Effector memory CD8-positive, alpha-beta T cell (primary cell): ENCODE measurements at places on chromosomes 16 and 17.
A peak's percentile ranks its signal among the peaks of the same experiment; 100 is the strongest.

GRCh38 chr16:53775821-53776431, 72.0 kb downstream of the FTO start:
- no peak for DNase-seq

GRCh38 chr17:29710891-29711418, 88.2 kb upstream of the CORO6 start:
- DNase-seq = no peak

DNA sequence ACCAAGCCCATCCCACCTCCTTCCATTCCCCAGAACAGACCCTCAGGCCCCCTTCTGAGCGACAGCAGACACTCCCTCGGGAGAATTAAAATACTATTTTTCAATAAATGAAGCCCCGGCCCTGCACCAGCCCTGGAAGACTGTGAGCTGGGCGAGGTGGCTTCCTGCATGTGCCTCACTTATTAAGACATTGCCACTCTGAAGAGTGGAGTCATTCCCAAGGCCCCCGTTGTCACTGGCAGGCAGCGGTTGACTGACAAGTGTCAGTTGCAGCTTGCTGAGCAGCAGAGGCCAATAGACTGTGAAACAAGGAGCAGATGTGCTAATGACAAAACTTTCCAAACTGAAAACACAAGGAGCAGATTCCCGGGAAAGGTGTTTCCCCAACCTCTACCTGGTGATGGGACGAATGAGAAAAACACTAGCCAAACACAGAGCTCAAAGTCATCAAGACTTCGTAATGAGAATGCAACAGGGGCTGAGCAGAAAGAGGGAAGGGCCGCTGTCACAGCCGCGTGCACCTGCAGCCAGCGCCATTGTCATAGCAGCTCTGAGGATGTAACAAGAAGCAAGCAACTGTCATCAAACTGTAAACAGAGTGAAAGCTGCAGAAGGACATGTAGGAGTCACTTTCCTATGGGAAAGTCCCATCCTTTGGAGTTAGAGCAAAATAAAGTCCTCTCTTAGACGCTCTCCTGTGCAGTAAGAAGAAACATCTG, 232.1 kb downstream of the C16orf78 start:
- DNase-seq = no peak

DNA sequence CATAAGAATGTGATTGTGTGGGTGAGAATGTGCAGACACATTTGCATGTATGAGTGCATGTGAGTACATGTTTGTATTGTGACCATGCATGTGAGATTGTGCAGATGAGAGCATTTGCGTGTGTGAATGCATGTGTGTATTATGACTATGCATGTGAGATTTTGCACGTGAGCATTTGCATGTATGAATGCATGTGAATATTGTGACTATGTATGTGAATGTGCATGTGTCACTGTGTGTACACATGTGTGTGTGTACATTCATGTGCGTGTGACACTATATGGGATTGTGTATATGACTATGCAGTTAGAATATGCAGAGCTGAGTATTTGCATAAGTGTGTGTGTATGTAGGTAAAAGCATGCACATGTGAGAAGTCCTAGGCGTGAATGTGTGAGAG, 381.3 kb upstream of the MAF start:
- DNase-seq = no peak

- DNase-seq = no peak
Observed at GRCh38 chr17:39753514-39754160, 15.9 kb downstream of the GRB7 start.

DNA sequence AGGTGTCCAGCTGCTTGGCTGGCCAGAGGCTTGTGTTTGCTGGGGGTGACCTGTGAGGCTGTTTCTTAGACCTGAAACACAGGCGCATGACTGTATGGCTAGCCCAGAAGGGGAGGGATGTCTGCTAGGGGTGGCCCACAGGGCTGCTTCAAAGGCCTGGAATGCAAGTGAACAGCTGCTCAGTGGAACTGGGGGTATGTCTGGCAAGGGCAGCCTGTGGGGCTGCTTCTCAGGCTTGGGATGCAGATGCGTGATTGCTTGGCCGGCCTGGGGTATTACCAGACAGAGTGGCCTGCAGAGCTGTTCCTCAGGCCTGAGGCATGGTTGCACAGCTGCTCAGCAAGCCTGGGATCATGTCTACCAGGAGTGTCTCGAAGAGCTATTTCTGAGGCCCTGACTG, 20.5 kb downstream of the TANC2 start:
- DNase-seq = no peak

- DNase-seq = no peak
Observed at GRCh38 chr16:50265260-50265659, 1.1 kb upstream of the ADCY7 start.

GRCh38 chr17:71413935-71414334, 706.9 kb upstream of the SOX9 start:
- DNase-seq = no peak

GRCh38 chr16:86894029-86894567, 315.7 kb downstream of the FOXL1 start:
- no peak for DNase-seq

- no peak for DNase-seq
Observed at GRCh38 chr16:49058382-49058781, 223.3 kb downstream of the CBLN1 start.

GRCh38 chr17:16940116-16940881, 31.6 kb downstream of the TNFRSF13B start:
- no peak for DNase-seq

DNA sequence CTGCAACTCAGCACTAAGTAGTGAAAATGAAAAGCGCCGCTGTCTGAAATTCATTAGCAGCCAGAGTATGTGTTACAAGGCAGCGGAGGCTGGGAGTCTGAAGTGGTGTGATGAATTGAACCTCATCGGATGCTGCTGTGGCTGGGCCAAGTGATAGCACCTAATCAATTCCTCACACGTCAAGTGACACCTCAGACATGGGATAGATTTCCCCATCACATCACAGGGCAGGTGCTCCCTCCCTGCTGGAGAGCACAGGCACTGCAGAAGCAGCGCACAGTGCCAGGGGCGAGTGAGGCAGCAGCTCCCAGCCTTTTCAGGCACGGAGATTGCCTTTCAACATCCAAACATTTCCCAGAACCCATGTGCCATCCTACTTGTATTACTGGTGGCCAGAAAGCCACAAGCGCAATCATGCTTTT, 32.2 kb downstream of the DRC3 start:
- DNase-seq = no peak

DNA sequence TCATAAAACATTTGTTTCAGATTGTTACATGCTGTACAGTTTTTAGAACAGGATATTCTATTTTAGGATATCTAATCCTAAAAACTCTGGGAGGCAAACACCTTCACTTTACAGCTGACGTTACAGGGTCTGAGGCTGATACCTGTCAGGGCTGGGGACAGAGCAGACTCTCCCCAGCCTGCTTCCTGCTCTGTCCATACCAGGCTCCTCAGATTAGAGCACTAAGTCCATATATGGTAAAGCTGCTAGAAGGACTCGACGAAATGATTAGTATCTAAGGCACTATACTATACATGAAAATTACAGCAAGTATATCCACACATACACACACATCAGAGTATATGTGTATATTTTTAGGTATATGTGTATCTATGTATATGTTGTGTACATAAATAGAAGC, 125.2 kb downstream of the ZFHX3 start:
- no peak for DNase-seq

DNA sequence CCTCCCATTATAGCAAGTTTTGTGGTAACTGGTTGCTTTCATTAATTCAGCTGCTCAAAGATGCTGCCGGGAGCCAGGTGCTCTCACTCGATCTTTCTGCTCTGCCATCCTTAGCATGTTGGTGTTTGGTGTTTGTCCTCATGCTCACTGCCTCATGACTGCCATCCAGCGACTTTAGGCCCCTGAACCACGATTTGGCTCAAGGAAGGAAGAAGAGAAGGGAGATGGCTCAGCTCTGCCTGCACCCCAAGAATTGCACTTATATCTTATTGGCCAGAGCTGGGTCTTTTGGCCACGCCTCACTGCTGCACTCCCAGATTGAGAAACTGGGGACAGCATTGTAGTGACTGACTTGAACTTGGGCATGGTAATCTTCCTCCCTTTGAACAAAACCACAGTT, 52.7 kb downstream of the ARSG start:
- DNase-seq = no peak

DNA sequence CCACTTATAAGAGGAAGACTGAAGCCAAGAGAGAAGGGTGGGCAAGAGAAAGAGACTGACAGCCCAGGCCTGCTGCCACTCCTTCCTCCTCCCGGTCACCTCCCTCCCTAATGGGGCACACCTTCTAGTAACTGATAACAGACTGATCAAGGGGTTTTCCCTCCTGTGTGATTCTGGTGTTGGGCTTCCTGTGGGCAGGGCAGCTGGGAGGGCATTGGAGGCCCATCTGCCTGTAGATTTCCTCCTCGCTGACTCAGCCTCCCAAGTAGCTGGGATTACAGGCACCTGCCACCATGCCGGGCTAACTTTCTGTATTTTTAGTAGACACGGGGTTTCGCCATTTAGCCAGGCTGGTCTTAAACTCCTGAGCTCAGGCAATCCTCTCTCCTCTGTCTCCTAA, 16.2 kb downstream of the CA4 start:
- no peak for DNase-seq

DNA sequence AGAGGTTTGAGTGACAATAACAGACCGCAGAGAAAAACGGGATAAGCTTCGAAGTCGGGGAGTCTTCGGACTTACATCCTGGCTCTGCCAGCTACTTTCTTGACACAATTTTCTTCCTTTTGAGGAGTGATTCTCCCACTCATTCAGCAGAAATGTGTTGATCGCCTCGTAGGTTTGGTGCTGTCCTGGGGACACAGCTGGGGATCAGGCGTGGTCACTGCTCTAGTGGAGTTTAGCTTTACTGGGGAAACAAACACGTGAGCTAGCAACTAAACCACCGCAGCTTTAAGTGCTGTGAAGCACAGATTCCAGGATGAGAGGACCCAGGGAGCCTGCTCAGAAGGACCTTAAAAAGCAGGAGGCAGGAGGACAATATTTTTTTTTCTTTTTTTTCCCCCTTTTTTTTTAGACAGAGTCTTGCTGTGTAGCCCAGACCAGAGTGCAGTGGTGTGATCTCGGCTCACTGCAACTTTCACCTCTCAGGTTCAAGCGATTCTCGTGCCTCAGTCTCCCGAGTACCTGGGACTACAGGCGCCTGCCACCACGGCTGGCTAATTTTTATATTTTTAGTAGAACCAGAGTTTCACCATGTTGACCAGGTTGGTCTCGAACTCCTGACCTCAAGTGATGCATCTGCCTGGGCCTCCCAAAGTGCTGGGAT, 858 bp downstream of the NUBP1 start:
- no peak for DNase-seq

DNA sequence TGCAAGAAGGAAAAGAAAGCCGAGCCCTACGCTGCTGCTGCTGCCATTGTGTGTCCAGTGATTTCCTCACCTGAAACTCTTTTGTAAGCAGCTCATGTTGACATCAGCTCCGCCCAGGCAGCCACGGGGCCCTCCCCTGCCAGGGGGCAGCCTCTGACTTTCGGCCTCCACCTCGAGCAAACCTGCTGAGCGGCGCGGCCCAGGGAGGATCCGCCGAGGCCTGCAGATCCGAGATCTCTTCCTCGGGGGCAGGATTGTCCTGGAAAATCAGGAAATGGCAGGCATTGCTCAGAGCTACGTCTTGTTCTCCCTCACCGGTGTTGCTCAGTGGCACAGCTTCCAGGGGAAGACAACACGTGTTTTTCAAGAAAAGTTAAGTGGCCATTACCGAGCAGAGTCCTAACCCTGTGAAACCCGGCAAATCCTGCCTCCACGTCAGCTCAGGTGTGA, 35.6 kb upstream of the ZNF750 start:
- DNase-seq = no peak

- no peak for DNase-seq
Observed at GRCh38 chr16:30381291-30382041, 895 bp downstream of the SEPTIN1 start.

GRCh38 chr16:1221628-1222552, 3.2 kb downstream of the TPSG1 start:
- DNase-seq = no peak

- no peak for DNase-seq
Observed at GRCh38 chr17:33370401-33370800, 77.3 kb upstream of the ASIC2 start.

- no peak for DNase-seq
Observed at GRCh38 chr17:2022647-2023240, 2.4 kb downstream of the RTN4RL1 start.

DNA sequence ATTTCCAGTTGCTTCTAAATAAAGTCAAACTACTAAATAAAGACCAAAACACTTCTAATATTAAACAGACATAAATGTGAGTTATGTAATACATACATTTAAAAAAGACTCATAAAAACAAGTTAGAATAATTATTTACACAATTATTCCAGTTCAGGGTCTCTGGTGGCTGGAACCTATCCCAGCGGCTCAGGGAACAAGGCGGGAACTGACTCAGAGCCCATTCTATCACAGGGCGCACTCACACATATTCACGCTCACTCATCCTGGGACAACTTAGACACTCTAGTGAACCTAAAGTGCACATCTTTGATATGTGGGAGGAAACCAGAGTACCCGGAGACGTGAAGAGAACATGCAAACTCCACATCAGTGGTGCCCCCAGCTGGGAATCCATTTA, 25.0 kb downstream of the PLXDC1 start:
- DNase-seq = no peak

- no peak for DNase-seq
Observed at GRCh38 chr17:7631398-7632380, 1.8 kb downstream of the SHBG start.

DNA sequence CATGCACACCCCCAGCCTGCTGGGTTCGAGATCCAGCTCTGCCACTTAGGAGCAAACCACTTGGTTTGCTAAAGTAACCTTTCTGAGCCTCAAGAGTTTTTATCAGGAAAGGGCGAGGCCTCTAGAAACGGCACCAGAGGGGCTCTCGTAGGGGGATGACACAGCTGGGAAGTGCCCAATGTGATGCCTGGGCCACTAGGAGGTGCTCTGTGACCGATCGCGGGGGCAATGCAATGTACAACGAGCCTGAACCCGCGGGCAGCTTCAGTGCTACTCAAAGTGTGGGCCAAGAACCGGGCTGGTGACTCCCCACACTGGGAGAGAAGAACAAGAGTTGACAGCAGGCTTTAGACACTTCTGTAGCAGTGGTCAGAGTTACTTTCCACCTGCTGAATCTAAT, 9.4 kb downstream of the C16orf89 start:
- DNase-seq = peak; percentile 18

- DNase-seq = no peak
Observed at GRCh38 chr17:78089576-78090281, 38.8 kb downstream of the TMC6 start.

DNA sequence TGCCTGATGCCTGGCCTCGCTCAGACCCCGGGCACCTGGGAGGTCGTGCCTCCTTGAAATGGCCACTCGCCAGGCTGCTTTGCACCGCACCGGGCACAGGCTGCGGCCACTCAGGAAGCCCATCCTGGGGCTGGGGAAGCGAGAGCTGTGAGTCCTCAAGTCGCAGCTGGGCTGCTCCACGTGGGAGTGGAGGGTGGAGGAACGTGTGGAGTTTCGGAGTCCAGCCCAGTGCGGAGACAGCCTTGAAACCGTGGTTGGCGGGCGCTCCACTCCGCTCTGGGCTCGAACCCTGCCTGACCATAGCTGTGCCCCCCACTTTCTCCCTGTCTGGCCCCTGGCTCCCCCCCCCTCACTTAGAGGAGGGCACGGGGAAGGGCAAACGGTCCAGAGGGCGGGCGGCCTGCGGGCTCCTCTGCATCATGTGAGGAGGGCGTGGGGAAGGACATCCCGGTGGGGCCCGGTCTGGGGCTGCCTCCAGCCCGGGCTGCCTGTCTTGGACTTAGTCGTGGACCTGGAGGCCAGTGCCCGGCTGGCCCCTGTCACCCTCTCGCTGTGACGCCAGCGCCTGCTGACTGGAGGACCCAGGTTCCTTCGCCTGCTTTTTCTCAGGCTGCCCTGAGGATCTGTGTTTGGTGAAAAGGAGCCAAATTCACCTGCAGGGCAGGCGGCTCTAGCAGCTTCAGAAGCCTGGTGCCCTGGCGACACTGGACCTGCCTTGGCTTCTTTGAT, 2.5 kb downstream of the UBE2I start:
- DNase-seq = no peak
